ENCODE measurements at places on chromosomes 2 and 18.

- DNase-seq, result no peak
Measured at GRCh38 chr2:16664052-16664731, 1.4 kb downstream of the CYRIA start.

GRCh38 chr2:85132397-85132796 is 795 bp upstream of the TCF7L1 start:
- DNase-seq, result no peak

DNA sequence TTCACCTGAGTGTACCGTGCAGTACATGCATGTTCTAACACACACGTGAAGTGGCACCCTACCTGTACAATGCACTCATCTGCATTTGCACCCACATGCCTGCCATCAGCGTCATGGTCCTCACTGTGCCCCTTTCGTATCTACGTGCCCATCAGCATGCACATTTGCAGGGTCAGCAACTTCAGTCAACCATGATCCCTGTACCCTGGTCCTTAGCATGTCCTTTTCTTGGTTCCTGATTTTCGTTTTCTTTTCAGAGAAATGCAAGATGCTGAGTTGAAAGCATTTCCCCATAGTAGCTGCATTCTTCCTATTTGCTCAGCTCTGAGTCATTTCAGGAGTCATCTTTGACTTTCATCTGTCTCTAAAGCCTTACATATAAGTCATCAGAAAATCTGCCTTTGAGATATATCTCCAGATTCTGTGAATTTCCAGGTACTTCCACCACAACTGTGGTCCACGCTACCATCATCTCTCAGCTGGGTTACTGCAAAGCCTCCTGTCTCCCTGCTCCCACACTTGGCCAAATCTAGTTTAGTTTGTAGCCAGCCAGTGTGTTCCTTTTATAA is 14.7 kb upstream of the PUM2 start:
- no peak for DNase-seq

GRCh38 chr2:154992826-154993225 is 294.3 kb downstream of the KCNJ3 start:
- no peak for DNase-seq

- no peak for DNase-seq
Measured at GRCh38 chr2:136929531-136929930, 164.2 kb downstream of the THSD7B start.

GRCh38 chr2:43363120-43363519 is 136.7 kb upstream of the ZFP36L2 start:
- no peak for DNase-seq

- DNase-seq, result no peak
Measured at GRCh38 chr2:191417746-191418145, 172.5 kb downstream of the MYO1B start.

DNA sequence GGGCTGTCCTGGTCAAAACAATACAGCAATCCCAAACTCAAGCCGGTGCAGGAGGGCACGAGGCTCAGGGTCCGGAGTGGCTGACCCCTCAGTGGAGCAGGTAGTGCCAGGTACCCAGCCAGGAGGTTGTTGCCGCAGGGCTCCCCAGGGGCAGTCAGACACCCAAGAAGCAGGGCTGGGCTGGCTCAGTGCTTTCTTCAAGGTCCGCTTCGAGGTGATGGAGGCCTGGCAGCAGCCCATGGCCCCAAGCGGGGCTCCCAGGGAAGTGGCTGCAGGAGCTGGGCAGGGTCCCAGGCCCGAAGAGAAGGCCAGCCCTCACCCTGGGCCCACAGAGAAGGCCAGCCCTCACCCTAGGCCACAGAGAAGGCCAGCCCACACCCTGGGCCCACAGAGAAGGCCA is 55.3 kb upstream of the COPS8 start:
- DNase-seq, result no peak

GRCh38 chr2:20447437-20448245 is 767 bp downstream of the RHOB start:
- DNase-seq, result peak; percentile 26
